ENCODE measurements at places on chromosomes 12 and 14. TPM values are rescaled to one million over a fixed set of nuclear protein-coding genes. Genes with fewer than 3 reads are reported as not detected.

GRCh38 chr14:69710378-69710777 is 56.6 kb upstream of the SRSF5 start:
- DNase-seq: no peak

TAS2R13 gene
- 0.26 TPM for total RNA-seq

- DNase-seq: no peak
Measured at GRCh38 chr14:28751467-28752058, 15.0 kb upstream of the FOXG1 start.

DNA sequence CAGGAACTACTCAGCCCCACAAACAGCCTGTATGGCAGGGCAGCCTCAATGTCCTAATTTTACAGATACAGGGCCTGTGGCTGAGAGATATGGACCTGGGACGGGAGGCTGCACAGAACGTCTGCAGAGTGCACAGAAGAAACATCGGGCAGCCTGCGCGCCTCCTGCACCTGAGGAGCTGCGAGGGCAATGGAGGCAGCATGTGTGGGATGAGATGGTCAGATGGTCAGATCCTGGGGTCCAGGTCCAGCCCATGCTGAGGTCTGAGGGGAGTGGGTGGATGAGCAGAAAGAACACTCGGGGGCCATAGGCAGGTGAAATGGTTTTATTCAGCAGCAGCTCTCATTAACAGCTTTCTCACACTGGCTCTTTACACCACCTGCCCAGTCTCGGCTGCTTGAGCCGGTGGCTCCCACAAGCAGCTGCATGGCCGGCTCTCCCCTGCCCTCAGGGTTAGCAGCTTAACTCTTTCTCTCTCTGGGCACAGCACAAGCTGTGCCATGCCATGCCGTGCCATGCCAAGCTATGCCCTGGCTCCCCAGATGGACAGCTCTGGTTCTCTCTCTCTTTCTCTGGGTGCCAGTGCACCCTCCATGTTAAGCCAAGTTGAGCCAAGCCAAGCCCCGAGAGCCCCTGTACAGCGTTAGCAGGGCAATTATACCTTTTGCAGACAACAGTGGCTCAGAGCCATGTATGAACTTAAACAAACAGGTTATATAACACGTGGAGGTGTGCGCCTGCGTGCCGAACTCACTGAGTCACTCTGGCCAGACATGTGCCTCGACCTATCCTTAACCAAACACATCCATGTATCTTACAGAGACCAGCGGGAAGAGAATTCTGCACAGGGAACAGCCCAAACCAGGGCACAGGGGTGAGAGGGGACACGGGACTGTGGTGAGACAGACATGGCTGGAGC is 47.6 kb downstream of the RIMBP2 start:
- no peak for DNase-seq

DNA sequence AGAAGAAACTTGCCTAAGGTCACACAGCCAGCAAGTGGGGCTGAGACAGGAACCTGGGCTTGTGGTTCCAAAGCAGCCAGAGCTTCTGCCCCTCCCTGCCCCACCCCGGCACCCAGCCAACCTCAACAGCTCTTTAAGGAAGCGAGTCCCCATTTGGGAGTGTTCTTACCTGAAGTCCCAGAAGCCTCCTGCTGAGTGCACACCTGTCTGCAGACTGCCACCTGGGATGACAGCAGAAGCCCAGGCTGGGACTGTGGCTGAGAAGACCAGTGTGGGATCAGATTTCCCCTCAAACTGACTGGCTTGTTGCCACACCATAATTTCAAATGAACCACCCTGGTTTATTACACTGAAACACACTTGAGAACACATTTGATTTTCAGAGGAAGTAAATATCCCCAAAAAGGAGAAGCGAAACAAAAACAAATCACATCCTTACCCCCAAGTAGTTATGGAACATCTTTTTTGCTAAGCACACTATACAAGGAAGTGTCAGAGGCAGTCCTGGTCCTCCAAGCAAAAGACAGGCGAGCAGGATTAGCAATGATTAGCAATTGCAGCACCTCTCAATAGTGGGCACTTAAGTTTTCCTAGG is 6.3 kb upstream of the RIN3 start:
- DNase-seq: no peak

- DNase-seq: peak; percentile 28
Measured at GRCh38 chr14:75132382-75133086, 5.7 kb upstream of the NEK9 start.

HHIPL1 gene
- total RNA-seq: not detected

GNG2 gene
- 28.4 TPM for total RNA-seq

AKAP5 gene
- 0.83 TPM for total RNA-seq

DNA sequence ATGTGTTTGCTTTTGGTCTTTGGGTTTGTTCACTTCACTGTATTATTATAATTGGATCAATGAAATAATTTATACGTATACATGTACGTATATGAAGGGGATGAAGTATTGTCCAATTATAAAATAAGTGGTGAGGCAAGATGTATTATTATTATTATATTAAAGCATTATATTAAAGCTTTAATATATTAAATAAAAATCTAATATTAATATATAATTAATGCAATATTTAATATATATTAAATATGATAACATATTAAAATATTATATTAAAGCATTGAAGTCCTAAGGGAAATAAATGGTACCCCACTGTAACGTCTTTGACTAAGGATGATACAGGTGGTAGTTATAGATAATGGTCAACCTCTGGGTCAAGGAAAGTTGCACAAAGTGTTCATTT is 63.7 kb upstream of the RTL1 start:
- no peak for DNase-seq

GRCh38 chr12:12812618-12813119 is 477 bp upstream of the DDX47 start:
- no peak for DNase-seq

- no peak for DNase-seq
Measured at GRCh38 chr14:74949859-74950573, 5.4 kb downstream of the PGF start.

DNA sequence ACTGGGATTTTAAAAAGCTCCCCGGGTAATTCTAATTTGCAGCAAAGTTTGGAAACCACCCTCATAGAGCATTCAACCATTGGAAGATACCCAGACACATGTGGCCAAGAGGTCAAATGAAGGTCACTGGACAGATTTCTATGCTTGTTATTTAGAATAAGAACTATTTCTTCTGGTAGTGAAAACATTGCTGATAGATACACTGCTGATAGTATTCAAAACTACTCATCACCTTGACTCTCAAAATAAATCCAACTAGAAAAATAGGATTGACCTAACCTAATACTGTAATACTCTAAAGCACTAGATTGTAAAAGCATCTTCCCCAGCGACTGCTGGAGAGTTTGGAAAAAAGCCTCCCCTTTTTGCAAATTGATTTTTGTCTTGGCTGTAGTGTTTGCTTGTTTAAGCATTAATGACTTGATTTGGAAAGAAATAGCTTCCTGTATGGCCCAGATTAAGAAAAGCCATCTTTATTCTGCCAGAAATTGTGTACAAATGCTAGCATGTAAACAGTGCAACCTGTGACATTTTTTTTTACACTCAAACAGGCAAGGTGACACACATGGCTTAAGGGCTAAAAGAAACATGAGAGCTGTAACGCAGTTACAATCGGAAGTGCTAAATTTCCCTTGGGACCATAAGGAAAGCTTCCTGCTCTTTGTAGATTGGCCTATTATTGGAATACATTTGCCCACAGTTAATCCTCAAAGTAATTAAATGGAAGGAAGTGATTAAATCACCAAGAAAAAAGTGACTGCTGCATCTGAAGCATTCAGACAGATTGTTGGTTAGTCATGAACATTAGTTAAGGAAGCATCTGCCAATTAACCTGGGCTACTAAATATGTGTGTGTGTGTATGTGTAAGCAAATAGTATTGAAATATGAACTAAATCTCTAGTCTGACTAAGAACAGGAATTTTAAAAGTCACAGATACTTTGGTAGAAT is 356.5 kb upstream of the ATP2B1 start:
- no peak for DNase-seq

DNA sequence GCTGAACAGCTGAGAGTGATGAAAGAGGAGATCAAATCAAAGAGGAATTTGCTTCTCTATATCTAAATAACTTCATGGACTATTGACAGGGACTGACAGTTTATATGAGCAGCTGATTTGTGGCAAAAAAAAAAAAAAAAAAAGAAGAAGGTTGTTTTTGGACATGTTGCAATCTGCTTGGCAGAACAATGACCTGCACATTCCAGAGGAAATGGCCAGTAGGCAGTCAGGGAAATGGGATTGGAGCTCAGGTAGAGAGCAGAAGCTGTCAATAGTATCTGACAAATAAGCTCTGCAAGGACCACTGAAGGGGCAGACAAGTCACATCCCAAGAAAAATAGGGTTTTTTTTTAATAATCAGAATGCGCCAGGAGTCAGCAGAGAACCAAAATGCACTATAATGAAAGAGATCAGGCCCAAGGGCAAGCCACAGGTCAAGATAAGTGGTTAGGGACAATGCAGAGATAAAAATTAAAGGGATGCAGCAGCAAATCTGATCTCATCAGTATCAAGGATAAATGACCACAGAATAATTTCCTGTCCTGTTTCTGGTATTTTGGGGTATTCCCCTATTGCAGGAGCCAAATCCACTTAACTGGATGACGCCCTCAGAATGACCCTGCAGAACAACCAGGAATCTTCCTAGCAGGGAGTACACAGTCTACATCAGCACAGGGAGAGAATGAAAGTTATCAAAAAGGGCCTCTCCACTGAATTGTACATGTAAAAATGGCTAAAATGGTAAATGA is 22.6 kb upstream of the DUSP16 start:
- DNase-seq: no peak
